ENCODE measurements at places on chromosomes 2 and 18.

GRCh38 chr2:201059961-201060755 is 11.3 kb downstream of the HYCC2 start:
- DNase-seq, result no peak

- DNase-seq, result no peak
These were observed 32.2 kb upstream of the MTIF2 start for GRCh38 chr2:55301277-55301676.

DNA sequence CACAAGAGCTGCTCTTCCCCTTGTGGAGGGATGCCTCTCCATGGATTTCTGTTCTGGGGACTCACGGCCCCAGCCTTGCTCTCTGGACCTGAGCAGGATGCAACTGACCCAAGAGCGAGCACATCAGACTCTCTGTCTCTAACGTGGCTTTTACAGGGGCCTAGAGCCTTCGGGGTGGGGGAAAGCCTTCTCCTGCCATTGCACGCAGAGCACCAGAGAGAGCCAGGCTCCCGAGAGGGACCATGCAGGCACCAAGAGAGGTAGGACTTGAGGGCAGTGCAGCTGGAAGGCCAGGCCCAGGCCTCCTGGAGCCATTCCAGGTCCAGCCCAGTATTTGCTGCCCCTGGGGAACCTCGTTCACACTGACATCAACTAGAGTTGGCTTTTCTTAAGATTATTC is 475.6 kb upstream of the MYT1L start:
- DNase-seq, result no peak

DNA sequence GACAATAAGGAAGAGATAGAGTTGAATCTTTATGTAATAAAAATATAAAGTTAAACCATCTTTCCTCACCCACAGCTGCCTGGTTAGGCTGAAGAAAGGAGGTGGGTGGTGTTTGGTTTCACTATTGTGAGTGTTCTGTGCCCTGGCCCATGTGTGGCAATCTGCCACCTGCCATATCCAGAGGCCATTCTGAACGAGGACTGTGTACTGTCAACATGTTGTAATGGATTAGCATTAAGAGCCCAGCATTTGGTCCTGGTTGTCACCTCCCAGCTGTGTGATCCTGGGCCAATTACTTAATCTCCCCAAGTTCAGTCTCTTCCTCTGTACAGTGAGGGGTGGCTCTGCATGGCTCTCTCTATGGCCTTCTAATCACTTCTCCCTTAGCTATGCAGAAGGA is 118.2 kb upstream of the SEC11C start:
- no peak for DNase-seq

- no peak for DNase-seq
These were observed 237.8 kb upstream of the THSD7B start for GRCh38 chr2:136527560-136527959.

- no peak for DNase-seq
These were observed 41.9 kb upstream of the ODC1 start for GRCh38 chr2:10489842-10490555.
